Aorta (tissue), 5 donors: ENCODE measurements at places on chromosomes 5 and 9. TPM values are rescaled to one million over a fixed set of nuclear protein-coding genes. Genes with fewer than 3 reads are reported as not detected.

Gene ARHGEF39
- polyA plus RNA-seq: 0.25 TPM

Gene RORB
- polyA plus RNA-seq: 0.25 TPM

Gene ST8SIA4
- polyA plus RNA-seq: 3.3 TPM

DNA sequence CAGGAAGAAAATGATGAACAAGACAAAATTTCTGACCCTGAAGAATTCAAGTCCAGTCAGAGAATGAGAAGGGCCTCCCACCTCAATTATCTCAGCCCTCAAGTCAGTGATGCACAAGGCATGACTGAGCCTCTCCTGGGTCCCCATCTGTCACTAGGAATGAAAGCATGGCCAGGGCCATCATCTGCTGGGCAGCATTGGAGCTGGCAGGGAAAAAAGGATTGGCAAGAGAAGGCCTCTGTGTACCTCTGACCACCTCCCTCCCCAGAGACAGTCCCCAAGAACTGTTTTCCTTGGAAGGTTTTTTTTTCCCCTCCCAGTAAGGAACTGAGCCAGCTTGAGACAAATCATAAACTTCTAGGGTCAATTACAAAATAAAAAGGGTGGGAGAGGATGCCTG, 76.7 kb downstream of the KLHL3 start:
- DNase-seq: no peak

DNA sequence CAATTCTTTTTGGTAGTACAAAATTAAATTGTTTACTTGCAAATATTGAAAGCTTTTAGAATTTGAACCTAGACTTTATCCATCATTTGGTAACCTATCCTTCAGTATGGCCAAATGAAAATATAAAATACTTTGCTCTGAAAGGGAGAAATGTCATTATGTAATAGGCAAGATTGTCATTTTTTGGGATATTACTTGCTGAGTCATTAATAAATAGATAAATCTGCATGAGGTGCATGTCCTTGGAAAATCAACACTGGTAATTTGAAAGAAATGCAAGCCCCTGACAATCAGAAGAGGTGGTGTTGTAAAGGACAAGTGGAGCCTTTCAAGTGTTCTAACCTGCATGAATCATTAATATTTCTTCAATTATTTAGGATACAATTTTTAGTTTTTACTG, 231.8 kb upstream of the CCNG1 start:
- DNase-seq: no peak

Gene TMEM203
- 27.5 TPM for polyA plus RNA-seq

- no peak for DNase-seq
Observed at GRCh38 chr5:102498271-102499034, at the start of gene SLCO6A1. Gene SLCO6A1 (minus strand): TSS chr5:102499001. CDS start chr5:102498844, 157 bp downstream.

Gene KDM3B
- polyA plus RNA-seq: 27.2 TPM

- no peak for DNase-seq
Observed at GRCh38 chr9:36548454-36548853, 24.2 kb upstream of the MELK start.

Gene MSX2
- polyA plus RNA-seq: 1.0 TPM

- no peak for DNase-seq
Observed at GRCh38 chr9:68640421-68641089, 64.5 kb upstream of the PIP5K1B start.

DNA sequence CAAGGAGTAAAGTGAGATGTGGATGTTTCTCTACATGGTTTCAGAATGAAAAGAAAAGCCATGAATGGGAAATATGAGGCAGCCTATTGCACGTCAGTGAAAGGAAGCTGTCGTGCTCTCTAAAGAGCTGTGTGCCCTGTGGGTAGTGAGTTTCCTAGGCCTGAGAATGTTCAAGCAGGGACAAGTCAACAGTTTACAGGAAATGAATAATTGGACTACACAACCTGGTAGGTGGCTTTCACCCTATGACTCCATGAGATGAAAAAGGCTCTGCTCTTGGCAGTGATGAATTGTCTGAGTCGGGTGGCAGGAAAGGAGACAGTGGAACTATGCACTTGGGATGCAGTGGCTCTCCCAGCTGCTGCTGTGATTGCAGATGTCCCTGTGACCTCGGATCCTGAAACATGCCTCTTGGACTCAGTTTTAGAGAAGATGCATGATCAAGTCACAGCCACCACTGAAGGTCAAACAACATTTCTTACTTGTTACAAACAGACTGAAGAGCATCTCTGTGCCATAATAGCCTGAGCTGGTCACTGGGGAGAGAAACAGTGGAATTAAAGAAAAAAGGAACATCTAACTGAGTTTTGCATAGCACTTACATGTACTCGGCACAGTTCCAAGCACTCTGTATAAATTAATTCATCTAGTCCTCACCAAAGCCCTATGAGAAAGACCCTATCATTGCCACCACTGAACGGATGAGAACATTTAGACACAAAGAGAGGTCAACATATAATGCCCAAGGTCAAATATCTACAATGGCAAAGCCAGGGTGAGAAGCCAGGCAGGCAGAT, 293.7 kb downstream of the SPOCK1 start:
- DNase-seq: no peak

DNA sequence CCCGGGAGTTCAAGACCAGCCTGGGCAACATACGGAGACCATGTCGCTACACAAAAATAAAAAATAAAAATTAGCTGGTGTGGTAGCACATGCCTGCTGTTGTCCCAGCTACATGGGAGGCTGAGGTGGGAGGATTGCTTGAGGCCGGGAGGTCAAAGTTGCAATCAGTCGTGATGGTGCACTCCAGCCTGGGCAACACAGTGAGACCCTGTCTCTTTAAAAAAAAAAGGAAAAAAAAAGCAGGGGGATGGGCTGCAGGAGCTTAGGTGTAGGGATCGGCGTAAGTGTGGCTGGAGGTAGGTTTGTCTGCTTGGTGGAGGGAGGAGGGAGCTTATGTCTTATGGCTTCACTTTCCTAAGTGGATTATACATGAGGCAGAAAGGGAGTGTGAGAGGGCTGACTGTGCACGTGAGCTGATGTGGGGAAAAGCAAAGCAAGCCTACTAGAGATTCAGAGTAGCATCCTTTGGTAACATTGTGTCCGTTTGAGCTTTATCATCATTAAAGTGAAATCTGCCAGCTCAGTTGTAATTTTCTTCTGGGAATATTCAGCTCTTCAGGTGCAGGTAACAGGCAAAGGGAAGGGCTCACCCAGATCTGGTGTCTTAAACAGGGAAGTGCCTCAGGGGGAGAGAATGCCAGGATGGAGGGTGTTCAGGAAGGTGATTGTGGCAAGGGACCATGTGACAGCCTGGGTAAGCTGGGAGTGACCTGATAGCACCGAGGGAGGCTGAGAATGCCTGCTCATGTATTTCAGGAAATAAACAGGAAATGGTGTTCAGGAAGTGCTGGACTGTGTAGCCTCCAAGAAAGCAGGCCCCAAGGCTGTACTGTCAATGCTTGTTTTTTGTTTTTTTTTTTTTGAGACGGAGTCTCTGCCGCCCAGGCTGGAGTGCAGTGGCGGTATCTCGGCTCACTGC, 17.6 kb upstream of the SETX start:
- DNase-seq: no peak

Gene PCDHGA6
- polyA plus RNA-seq: 0.38 TPM

- no peak for DNase-seq
Observed at GRCh38 chr9:18799428-18799827, 233.6 kb downstream of the SAXO1 start.

GRCh38 chr5:88426441-88426840, 157.8 kb upstream of the TMEM161B start:
- DNase-seq: no peak

DNA sequence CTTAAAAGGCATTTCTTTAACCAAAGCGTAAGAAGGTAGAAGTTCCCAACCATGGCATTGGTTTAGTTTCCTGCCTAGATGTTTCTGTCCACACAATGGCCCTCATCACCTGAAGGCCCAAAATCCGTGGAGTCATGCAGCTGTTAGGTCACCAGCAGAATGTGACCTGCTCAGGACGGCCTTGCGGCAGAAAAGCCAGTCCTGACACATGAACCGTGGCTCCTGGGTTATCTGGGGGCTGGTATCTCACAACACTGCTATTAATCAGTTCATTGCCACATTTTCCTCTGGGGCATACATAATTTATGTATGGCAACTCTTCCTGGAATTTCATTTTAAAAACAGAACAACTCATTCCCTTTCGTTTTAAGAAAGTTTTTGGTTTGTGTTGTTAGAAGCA, 278.4 kb downstream of the ATPSCKMT start:
- DNase-seq: no peak

- DNase-seq: no peak
Observed at GRCh38 chr5:58462623-58463230, 2.8 kb upstream of the PLK2 start.

GRCh38 chr9:136079916-136080246, 15.2 kb downstream of the NACC2 start:
- DNase-seq: no peak

DNA sequence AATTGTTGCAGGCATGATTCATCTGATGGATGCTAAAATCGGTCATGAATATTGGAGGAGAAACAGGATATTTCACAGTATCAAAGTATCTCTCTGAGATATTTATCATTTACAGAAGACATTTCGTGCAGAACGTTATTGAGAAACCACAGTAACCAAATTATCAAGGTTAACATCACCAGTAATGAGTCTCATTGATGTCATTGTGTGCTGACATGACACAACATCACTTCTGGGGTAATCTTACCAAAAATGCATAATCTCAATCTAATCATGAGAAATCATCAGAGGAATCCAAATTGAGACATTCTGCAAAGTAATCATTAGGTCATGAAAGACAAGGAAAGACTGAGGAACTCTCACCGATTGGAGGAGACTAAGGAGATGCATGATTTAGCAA, 42.7 kb downstream of the C5orf22 start:
- DNase-seq: no peak

Gene SOX30
- not detected for polyA plus RNA-seq

GRCh38 chr5:171659896-171660295, 125.7 kb upstream of the SMIM23 start:
- DNase-seq: no peak

GRCh38 chr9:8349376-8349775, 549.8 kb upstream of the DMAC1 start:
- no peak for DNase-seq

- peak; percentile 75 for DNase-seq
Observed at GRCh38 chr5:68343421-68343826, 127.9 kb downstream of the PIK3R1 start.

GRCh38 chr5:15803280-15803679, 303.3 kb downstream of the FBXL7 start:
- DNase-seq: no peak

GRCh38 chr9:132995879-132996278, 17.4 kb downstream of the GFI1B start:
- no peak for DNase-seq

DNA sequence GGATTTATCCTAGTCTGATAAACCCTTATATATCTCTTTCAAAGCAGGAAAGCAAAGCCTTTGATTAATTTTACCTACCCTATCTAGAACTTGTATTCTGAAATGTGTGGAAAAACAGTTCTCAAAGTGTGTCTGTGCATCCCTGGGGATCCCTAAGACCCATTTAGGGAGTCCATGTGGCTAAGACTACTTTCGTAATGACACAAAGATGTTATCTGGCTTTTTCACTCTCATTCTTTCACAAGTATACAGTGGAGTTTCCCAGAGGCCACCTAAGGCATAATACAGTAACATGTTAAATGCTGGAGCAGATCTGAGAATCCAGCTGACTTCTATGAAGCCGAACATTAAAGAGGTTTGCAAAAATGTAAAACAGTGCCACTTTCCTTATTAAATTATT, 54.3 kb upstream of the TNFSF15 start:
- DNase-seq: no peak

Gene MEF2C
- 22.0 TPM for polyA plus RNA-seq

DNA sequence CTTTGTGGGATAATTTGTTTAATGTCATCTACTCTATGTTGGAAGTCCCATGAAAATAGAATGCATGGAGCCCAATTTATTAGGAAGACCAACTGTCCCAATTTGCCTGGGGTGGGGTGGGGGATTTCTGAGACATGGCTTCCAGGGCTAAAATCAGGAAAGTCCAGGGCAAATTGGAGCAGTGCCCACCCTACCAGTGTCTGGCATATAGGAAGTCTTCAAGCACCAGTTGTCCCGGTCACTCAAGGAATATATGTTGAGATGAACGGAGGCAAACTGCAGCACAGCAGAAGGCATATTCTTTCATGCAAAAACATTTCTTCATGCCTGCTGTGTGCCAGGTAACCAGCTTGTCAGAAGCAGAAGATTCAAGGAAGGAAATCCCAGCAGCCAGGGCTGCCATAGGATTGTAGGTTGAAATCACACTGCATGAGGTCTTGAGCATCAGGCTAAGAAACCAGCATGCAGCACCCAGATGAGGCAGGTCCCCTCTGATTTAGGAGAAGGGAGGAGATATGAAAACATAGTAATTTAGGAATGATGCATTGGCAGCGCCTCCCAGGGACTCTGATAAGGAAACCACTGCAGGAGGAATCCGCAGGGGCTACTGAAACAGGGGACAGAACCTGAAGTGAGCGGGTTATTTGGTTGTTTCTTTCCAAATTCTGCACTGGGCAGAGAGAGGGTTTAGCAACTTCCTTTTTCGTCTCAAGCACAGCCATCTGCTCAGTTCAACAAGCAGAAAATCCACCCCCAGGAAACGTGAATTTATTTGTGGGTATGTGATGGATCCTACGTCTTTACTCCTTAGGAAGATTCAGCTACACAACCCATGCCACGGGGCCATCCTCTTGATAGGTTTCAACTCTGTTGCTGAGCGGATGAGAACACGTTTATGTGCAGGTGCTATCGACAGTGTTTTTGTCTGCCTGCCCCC, 112.6 kb upstream of the CPEB4 start:
- no peak for DNase-seq

DNA sequence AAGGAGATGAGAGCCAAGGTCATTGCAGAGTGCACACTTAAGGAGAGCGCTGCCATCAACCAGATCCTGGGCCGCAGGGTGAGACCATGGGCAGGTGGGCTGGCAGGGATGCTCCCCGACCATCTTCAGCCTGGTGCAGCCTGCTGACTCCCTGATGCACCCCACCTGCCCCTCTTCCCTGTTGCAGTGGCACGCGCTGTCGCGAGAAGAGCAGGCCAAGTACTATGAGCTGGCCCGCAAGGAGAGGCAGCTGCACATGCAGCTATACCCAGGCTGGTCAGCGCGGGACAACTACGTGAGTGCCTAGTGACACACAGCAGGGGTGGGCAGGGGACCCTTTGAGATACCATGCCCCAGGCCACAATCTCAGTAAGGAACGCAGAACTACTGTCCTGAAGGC, 28.3 kb downstream of the TCF7 start:
- DNase-seq: no peak

- peak; percentile 38 for DNase-seq
Observed at GRCh38 chr9:125409637-125410521, 148.3 kb downstream of the GAPVD1 start.

GRCh38 chr9:120032639-120033038, 547.3 kb downstream of the CDK5RAP2 start:
- no peak for DNase-seq

DNA sequence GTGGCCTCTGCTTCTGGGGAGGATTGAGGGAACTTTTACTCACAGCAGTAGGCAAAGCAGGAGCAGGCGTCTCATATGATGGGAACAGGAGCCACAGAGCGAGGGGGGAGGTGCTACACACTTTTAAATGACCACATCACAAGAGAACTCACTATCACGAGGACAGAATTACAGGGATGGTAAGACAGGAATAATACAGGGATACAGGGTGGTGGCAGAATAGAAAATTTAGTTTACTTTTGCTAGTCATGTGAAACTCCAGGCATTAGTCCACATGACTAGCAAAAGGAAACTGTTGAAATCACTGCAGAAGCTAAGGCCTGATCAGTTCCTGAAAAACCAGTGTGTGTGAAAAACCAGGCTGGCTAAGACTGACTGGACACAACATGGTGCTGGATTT, 382.4 kb downstream of the NNT start:
- DNase-seq: no peak

Gene HSD17B3
- polyA plus RNA-seq: not detected
